GM10248 (cell line): ENCODE measurements at places on chromosomes 12 and 14.

- DNase-seq: no peak
Observed at GRCh38 chr14:90693413-90693812, 122.8 kb downstream of the TTC7B start.

- no peak for DNase-seq
Observed at GRCh38 chr12:47811072-47811396, 8.7 kb downstream of the HDAC7 start.

DNA sequence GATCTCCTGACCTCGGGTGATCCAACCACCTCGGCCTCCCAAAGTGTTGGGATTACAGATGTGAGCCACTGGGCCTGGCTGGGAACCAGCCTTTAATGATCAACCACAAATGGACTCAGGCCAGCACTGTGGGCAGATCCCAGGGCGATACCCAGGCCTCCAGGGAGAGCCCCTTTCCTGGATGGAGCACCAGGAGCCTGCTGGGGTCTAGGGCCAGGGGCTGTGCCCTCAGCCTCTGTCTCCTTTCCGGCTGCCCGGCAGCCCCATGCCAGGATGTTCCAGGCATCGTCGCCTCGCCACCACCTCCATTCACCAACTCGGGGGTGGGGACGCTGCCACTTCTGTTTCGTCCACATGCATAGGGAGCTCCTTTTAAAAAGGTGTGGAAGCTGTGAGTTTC lies 2.3 kb downstream of the ADGRD1 start:
- no peak for DNase-seq

- DNase-seq: peak; percentile 50
Observed at GRCh38 chr12:75738486-75738885, 227.1 kb upstream of the KRR1 start.

GRCh38 chr12:121284551-121285390 lies 11.7 kb downstream of the CAMKK2 start:
- DNase-seq: no peak

DNA sequence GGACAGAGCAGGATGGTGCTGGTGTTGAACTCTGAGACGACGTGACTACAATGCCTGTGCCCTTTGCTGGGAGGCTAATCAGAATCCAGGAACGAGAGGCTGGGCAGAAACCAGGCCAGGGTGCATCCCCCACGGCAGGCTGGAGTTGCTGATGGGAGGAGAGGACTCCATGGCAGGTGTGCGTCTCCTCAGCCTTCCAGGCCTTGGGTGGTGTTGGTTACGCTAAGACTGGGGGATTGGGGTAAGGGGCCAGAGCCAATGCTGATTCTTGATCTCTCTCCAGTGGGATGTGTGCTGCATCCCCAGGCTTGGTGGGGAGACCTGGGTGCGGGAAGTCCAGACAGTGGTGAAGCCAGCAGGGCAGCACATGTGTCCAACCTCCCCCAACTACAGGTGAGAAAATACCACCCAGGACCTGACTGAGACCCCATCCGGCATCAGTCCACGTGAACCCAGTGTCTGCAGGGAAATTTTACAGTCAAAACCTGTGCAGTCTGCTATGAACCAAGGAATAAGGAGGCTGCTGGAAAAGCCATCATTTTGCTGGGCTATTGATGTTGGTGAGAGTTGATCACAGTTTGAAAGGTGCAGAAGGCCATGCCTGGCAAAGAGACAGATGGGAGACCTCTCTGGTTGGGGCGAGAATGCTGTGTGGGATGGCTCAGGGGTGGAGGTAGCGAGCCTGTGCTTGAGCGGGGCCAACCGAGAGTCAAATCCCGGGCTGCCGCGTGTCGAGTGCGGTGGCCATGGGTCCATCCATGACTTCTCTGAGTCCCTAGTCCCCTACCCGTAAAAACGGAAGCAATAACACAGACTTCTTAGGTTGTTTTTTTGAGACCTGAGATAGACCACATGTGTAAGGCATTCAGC lies 89.8 kb downstream of the NTF3 start:
- no peak for DNase-seq

DNA sequence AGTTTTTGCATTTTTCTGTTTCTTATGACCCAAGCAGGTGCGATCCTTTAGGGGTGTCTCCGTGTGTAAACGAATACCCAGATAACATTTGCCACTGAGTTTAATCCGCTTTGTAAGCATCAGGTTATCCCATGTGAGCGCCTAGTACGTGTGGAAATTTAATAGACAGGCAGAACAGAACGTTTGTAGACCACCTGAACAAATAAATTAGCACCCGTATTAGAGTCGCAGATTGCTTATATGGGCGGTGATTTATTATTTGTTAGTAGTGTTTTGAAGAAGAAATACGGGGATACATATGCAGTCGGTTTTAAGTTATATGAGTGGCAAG lies 325 bp downstream of the C12orf60 start:
- no peak for DNase-seq

DNA sequence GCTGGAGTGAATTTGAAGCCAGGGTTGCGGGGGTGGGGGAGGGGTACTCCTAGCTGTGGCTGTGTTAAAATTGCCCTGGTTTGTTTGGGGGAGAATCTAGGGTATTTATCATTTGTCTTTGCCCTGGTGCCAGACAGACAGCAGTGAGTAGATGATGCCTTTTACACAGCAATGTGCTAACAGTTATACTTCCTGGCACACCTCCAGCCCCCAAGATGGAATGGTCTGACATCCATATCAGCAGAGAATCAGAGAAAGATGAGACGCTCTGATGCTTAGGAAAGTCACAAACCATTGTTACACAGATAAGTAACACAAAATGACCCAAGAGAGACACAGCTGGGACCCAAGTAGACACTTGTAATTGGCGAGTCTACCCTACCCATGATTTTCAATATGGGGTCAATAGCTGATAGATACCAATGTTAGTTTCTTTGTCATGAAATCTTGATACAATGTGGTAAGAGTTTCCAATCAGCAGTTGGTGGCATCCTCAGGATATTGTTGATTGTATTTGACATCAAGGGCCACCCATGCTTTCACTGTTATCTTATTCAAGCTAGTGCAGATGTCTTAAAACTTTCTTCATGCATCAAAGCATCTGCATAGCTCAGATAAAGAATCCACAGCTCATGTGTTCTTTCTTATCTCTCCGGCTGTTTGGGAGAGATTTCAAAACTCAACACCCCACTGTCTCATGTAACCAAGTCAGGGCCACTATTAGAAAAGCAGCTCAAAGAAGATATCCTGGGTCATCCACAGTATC lies 2.6 kb upstream of the PRKAB1 start:
- DNase-seq: no peak

GRCh38 chr12:117063162-117063911 lies 35.9 kb downstream of the TESC start:
- no peak for DNase-seq

DNA sequence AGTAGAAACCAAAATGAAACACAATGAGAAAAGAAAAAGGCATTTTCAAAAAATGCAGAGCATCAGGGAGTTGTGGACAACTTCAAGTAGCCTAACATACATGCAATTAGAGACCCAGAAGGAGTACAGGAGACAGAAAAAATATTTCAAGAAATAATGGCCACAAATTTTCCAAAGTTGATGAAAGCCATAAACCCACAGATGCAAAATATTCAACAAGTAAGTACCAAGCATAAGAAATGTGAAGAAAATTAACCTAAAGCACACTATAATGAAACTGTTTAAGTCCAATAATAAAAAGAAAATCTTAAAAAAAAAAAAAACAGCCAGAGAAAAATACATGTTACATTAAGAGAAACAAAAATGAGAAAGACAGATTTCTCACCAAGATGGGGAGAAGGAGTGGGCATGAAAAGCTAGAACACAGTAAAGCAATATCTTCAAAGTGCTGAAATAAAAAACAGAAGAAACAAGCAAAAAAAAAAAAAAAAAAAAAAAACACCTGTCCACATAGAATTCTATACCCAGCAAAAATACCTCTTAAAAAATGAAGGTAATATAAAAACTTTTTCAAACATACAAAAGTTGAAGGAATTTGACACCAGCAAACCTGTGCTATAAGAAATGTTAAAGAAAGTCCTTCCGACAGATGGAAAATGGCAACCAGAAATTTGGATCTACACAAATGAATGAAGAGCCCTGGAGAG lies 77.1 kb downstream of the PRKAB1 start:
- DNase-seq: no peak

- DNase-seq: no peak
Observed at GRCh38 chr12:42187799-42188198, 43.1 kb upstream of the GXYLT1 start.

- DNase-seq: no peak
Observed at GRCh38 chr14:90797451-90797850, 18.8 kb downstream of the TTC7B start.

DNA sequence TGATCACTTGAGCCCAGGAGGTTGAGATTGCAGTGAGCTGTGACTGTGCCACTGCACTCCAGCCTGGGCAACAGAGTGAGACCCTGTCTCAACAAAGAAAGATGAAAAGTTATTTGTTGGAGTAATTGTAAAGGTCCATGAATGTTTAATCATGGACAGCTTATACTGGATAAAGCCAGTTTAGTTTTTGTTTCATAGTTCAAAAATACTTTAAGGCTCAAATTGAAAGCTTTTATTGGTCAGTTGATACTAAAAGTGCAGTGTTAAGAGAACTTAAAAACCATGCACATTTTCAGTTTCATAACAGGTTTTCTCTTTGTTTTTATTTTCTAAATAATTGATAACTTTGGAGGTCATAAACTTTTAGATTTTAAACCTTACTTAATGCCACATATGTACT lies 108.4 kb downstream of the MON2 start:
- peak; percentile 9 for DNase-seq

DNA sequence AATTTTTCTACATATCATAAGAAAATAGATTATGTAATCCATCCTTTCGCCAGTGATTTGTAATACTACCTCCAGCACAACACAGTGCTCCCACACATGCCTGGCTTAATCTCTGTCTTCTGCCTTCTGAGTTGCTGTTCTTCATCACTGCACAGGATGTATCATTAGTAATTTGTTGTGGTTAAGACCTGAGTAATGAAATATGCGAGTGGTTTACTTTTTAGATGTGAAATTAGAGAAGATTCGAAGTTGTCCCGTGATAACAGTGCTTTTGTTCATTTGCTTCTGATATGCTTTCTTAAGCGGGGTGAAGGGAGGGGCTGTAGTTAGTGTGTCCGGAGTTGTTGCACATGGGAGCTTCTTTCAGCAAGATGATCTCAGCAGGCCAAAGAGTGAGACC lies 18.1 kb downstream of the KRT85 start:
- no peak for DNase-seq

DNA sequence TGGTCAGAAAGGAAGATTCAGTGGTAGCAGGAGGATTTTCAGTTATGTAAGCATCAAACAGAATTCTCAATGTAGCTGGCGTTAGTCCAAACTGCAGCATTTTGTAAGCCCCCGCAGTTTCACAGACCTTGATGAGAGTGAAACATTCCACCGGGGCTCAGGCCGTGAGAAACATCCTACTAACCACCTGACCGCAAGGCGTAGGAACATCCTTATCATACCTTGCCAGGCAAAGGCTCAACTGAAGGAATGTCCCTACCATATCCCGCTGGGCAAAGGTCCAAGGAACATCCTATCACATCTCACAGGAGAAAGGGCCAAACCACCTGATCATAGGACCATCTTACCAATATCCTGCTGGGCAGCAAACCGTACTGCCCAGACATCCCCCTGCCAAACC lies 624.8 kb upstream of the TMEM132C start:
- no peak for DNase-seq

GRCh38 chr14:95006051-95006450 lies 151.3 kb downstream of the DICER1 start:
- DNase-seq: no peak

DNA sequence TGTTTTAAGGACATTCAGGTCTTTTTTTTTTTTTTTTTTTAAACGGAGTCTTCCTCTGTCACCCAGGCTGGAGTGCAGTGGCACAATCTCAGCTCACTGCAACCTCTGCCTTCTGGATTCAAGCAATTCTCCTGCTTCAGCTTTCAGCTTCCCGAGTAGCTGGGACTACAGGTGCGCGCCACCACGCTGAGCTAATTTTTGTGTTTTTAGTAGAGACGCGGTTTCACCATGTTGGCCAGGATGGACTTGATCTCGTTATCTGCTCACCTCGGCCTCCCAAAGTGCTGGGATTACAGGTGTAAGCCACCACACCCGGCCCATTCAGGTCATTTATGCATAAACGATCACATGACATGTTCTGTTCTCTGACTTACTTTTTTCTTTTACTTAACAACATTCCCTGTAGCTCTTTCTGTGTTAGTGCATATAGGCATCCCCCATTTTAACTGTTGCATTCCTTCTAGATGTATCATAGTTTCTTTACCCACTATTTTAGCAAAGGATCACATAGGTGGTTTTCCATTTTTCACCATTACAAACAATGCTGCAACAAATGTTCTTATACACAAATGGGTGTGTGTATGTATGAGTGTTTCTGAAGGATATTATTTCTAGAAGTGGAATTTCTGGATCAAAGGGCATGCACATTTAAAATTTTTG lies 74.2 kb downstream of the ARF6 start:
- no peak for DNase-seq

DNA sequence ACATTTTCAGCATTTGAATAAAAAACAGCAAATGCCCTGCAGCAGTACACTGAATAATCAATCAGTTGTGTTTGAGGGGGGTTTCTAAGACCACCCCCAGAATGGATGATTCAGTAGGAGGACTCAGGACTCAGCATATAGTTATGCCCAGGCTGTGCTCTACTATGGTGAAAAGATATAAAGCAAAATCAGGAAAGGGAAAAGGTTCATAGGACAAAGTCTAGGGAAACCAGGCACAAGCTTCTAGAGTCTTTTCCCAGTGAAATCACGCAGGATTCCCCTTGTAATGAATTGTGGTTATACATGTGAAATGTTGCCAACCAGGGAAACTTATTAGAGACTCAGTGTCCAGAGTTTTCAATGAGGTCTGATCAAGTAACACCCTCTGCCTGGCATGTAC lies 25.0 kb upstream of the SLC17A8 start:
- DNase-seq: no peak

DNA sequence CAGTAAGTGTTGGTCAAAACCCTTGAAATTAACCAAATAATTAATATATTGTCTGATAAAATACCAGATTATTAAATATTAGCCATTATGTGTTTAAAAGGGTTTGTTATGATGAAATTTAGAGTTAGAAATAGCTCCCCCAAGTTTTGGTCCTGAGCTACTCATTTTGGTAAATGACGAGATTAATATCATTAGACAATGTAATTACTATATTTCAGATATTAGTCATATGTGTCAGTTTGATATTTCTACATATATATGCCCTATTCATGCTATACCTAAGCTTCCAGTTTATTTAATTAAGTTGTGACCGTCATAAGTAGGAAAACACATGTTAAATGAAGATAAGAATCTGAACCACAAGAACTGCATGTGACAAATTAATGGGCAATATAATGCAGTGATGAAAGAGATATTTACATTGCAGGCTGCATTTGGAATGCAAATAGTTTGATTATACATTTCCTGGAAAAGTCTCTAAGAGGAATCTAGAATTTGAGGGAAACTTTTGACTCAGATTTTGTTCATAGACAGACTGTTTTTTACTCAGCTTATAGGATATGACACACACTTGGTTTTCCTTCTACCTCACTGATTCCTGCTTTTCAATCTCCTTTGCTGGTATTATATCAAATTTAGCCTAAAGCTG lies 70.5 kb downstream of the TBC1D30 start:
- no peak for DNase-seq
